ENCODE measurements at places on chromosomes 1 and 21.
A peak's percentile ranks its signal among the peaks of the same experiment; 100 is the strongest.

GRCh38 chr1:202811296-202812175 lies 782 bp downstream of the PCAT6 start:
- peak; percentile 57 for DNase-seq

- DNase-seq = no peak
These were observed 106.8 kb downstream of the NTNG1 start for GRCh38 chr1:107247679-107248078.

- no peak for DNase-seq
These were observed 259.0 kb downstream of the ZNF648 start for GRCh38 chr1:181802466-181802865.

DNA sequence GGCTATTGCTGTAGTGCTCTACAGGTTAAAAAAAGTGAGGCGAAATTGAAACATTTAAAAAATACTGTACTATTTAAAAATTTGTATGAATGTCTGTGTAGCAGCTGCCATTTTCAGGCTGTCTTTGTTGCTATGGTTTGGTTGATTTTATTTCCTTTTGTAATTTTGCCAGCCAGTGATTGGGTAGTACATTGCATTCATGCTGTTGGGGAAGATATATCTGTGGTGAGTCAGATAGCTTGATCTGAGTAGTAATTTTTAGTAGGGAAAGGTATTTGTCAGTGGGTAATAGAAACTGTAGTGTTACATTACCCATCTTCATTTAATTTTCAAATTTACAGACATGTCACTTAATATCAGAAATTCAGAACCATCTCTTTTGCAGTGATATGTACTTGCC lies 15.0 kb downstream of the NFIA start:
- no peak for DNase-seq

DNA sequence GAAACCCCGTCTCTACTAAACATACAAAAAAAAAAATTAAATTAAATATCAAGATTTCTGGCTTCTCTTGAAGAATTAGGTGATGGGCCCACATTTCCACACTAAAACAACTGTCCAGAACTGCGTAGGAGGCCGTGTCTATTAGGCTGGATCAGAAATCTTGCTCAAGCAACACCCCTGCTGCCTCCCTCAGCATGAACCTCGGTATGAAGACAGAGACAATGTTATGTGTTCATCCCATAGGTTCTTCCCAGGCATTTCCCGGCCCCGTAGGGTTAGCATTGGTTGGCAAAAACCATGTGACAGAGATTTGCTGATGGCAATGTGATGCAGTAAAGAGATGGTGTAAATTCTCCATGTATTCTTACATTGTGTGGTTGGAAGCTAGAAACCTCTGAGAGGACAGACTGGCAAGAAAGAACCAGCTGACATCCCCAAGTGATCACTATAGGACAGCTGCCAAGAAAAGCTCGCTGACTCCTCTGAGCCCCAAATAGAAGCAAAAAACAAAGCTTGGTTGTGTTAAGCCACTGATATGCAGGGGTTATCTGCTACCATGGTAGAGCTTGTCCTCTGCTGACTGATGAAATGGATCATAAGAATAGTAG lies 34.5 kb downstream of the EBNA1BP2 start:
- DNase-seq = no peak

GRCh38 chr1:6109688-6110087 lies 64.0 kb downstream of the KCNAB2 start:
- DNase-seq = no peak

GRCh38 chr1:235317168-235317567 lies 10.8 kb downstream of the ARID4B start:
- no peak for DNase-seq

DNA sequence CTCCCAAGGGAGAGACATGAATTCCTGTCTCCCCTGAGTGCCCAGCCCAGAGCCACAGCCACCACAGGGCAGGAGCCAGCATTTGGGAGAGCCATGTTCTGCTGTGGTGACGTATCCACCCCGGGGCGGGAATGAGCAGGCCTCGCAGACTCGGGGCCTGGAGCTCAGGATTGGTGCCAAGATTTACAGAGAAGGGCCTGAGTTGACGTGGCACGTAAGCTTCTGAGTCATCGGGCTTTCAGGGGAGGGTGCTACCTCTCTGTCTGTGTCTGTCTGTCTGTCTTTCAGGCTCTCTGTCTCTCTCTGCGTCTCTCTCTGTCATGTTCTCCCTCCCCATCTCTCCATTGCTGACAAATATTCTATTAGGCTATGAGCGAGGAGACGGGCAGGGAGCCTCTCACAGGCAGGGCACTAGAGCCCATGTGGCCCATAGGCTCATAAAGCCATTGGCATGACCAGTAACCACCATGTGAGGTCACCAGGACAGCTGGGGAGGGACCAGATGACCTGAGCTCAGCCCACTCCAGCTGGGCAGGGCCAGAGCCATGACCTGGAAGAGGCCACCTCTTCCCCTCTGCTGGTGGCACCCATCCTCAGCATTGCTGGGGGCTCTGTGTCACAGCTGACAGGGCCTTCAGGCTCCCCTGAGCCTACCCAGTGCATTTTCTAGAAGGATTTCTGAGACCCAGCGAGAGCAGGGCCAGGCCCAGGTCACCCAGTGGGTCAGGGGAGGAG lies 300.0 kb upstream of the VAMP3 start:
- no peak for DNase-seq

- peak; percentile 78 for DNase-seq
These were observed 64.6 kb downstream of the IER5 start for GRCh38 chr1:181152892-181153633.

DNA sequence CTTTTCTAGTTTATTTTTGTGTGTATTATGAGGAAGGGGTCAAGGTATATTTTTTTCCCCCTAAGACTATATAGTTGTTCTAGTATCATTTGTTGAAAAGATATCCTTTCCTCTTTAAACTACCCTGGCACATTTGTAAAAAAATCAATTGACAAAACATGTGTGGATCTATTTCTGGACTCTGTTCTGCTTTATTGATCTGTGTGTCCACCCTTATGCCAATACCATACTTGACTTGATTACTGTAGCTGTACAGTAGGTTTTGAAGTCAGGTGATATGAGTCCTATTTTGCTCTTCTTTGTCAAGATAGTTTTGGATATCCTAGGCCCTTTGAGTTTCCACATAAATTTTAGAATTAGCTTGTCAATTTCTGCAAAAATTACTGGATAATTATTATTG lies 21.2 kb upstream of the SOX13 start:
- no peak for DNase-seq

- no peak for DNase-seq
These were observed 165.4 kb upstream of the C8B start for GRCh38 chr1:57131257-57131656.

GRCh38 chr1:224198572-224198971 lies 15.5 kb downstream of the DEGS1 start:
- no peak for DNase-seq

GRCh38 chr1:92040971-92041370 lies 11.2 kb downstream of the EPHX4 start:
- DNase-seq = no peak

GRCh38 chr1:109240158-109241152 lies 8.9 kb upstream of the CELSR2 start:
- no peak for DNase-seq

DNA sequence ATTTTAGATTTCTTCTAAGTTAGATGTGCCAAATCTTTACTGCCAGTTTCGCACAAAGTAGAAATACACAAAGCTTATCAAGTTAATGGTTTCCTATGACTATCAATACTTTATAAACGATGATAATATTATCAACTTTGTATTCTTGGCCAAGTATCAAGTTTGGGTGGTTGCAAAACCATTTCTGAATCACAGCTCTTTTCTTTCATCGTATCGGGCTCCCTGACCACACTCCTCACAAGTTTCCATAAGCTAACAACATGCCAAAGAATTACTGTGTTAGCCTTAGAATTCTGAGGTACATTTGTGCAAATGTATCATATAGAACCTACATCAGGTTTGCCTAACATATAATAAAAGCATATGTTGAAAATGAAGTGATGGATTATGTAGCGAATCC lies 311.0 kb downstream of the KCTD3 start:
- DNase-seq = no peak

GRCh38 chr1:36119456-36119855 lies 5.6 kb downstream of the COL8A2 start:
- DNase-seq = no peak

GRCh38 chr1:28036431-28036830 lies 52.0 kb downstream of the EYA3 start:
- no peak for DNase-seq

DNA sequence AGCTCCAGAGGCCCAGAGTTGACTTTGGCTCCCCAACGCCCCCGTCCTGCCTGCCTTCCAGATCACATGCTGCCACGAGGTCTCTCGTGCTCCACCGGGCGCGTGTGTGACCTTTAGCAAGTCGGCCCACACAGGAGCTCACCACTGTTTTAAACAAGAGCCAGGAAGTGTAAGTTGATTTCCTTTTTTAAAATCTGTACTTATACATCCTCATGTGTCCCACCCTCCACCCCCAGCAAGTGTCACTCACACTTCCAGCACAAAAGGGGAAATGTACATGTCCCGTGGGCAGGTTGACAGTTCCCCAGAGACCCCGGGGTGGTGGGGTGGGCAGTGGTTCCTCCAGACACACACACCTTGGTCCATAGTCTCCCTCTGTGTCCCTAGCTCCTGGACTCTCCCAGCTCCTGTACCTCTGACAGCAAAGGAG lies 84.4 kb downstream of the STUM start:
- DNase-seq = no peak

DNA sequence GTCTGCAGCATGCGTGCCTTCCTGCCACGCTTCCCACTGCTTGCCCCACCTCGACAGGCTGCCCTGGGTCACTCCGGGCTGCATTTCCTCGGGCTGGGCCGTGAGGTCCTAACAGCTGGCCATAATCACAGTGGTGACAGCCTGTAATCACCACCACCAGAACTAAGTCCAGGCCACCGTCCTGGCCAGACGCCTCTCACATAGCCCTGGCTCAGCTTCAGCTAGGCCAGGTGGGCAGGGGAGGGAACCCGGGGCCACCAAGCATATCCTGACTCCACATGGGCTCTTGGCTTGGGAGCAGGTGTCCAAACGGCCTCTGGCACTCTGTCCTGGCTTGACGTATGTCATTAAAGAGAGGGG lies 229.5 kb downstream of the TRABD2B start:
- no peak for DNase-seq

GRCh38 chr1:1422465-1423244 lies 1.6 kb upstream of the ANKRD65 start:
- peak; percentile 5 for DNase-seq
